ENCODE measurements at places on chromosomes 4 and X. TPM values are rescaled to one million over a fixed set of nuclear protein-coding genes. Genes with fewer than 3 reads are reported as not detected.

P2RY4 gene
- not detected for total RNA-seq

DNA sequence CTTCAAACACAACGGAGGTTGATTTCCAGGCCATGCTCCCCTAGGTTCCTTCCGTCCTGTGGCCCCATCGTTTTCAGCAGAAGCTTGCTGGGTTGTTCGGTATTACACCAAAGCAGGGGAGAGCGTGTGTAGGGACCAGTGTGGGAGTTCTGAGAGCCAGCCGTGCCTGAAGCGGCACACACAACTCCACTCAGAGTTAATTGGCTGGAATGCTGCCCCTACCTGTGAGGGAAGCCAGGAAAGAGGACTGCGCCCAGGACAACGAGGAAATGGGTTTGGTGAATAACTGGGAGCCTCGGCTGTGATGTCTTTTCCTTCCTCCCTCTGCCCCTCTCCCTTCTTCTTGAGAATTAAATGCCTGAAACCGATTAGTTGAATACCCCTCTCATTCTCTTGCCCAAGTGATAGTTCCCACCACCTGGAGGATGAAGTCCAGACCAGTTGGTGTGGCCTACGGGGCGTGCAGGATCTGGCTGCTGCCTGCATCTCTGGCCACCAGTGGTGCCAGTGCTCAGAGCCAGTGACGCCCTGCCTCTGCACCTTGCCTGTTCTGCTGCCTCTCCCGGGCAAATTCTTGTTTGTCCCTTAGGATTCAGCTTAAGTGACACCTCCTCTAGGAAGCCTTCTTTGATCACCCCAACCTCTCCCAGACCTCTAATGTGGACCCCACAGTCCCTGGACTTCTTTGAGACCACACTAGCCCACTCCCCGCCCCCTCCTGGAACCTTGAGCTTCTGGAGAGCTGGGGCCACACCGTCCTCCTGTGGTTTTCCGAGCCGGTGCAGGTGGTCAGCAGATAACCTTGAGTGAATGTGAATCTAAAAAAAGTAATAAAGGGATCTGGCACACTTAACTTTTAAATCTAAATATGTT is 33.6 kb downstream of the TBC1D14 start:
- no peak for DNase-seq

- DNase-seq = peak; percentile 60
Measured at GRCh38 chrX:101550751-101551379, 518 bp downstream of the ARMCX1 start.

DNA sequence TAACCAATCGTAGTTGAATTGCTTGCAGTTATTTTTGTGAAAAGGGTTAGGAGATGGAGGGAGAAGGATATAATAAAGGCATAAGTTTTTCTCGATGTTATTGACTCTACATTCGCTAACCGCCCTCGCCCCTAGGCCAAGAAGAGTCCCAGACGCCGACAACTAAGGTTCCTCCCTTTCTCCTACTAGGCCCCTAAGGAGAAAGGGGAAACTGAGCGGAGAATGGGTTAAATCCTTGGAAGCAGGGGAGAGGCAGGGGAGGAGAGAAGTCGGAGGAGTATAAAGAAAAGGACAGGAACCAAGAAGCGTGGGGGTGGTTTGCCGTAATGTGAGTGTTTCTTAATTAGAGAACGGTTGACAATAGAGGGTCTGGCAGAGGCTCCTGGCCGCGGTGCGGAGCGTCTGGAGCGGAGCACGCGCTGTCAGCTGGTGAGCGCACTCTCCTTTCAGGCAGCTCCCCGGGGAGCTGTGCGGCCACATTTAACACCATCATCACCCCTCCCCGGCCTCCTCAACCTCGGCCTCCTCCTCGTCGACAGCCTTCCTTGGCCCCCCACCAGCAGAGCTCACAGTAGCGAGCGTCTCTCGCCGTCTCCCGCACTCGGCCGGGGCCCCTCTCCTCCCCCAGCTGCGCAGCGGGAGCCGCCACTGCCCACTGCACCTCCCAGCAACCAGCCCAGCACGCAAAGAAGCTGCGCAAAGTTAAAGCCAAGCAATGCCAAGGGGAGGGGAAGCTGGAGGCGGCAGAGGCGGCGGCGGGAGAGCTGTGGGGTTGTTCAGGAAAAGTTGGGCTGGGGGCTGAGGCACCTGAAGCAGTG is 5.9 kb downstream of the ATOH1 start:
- no peak for DNase-seq

- no peak for DNase-seq
Measured at GRCh38 chr4:83552083-83552482, 16.2 kb downstream of the GPAT3 start.

- no peak for DNase-seq
Measured at GRCh38 chr4:181146051-181146450, 1097.2 kb upstream of the TENM3 start.

IL2RG gene
- 3.5 TPM for total RNA-seq

DNA sequence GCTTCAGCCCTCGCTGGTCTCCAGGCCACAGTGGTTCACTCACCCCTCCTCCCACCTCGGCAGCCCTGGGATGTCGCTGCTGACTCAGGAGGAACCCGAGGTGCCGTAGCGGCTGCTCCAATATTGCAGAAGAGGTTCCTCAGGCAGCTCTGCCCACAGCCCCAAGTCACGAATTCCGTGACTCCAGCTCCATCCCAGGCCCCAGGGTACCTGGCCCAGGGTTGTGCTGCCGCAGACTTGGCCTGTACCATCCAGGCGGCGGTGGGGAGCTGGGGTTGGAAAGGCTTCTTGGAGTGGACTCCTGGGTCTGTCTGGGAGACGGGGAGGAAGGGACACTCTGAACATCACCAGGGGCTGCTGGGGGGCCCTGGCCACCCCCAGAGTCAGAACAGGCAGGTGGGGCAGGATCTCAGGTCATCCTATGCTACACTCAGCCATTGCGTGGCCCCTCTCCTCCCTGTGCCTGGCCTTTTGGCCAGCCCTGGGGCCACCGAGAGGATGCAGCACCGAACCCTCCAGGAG is 728 bp upstream of the HGFAC start:
- DNase-seq = peak; percentile 45

- DNase-seq = no peak
Measured at GRCh38 chr4:112853662-112854256, 195.7 kb upstream of the ANK2 start.

GRCh38 chr4:138741766-138742377 is 273.7 kb upstream of the NOCT start:
- DNase-seq = no peak

CFAP99 gene
- not detected for total RNA-seq

DNA sequence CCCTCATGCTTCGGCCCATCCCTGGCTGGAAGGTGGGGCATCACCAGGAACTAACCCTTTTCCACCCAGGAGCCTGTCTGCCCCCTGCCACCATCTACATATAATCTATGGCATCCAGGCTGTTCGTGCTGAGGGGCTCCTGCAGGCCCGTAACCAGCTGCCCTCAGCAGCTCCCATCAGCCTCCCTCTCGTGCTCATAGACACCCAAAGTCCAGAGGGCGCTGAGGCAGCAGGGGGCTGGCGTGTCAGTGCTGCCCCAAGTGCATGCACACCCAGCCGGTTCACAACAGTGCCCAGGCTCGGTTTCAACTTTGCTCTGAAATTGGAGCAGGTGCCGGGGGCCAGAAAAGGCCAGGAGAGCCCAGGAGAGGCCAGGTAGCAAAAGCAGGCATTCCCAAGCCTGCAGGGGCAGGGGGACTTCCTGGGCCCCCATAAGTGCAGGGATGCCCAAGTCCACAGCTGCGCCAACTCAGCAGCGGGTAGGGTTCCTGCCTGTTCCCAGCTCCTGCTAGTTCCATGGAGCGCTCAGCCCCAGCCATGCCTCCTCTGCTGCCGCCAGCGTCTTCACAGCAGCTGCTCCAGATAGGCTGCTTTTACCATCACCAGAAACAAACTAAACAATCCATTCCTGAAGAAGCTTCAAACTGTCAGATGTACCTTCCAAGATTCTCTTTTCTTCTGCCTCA is 558.2 kb upstream of the GNPDA2 start:
- no peak for DNase-seq

GRCh38 chr4:55609393-55609866 is 17.4 kb upstream of the PDCL2 start:
- DNase-seq = no peak

GRCh38 chrX:1734806-1735205 is 119.9 kb downstream of the ASMT start:
- no peak for DNase-seq

DNA sequence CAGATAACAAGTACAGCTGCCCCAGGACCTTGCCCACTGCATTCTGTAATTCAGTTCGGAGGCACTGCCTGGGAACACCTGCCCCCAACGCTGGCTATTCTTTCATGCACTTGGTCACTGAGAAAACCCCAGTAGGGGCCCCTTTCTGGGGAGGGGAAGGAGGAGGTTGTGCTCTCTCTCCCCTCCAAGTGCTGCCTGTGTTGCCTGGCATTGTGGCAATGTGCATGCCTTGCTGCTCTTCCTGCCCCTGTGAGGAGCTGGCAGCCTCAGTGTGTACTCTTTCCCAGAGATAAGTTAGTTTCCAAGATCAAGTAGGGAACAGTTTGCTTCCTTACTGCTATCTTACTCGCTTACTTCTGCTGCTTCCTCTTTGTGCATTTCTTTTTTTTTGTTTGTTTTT is 90.8 kb downstream of the AASDH start:
- no peak for DNase-seq

- no peak for DNase-seq
Measured at GRCh38 chr4:138204507-138204906, 37.6 kb downstream of the SLC7A11 start.

GRCh38 chr4:13546941-13547484 is 2.7 kb upstream of the NKX3-2 start:
- no peak for DNase-seq

DNA sequence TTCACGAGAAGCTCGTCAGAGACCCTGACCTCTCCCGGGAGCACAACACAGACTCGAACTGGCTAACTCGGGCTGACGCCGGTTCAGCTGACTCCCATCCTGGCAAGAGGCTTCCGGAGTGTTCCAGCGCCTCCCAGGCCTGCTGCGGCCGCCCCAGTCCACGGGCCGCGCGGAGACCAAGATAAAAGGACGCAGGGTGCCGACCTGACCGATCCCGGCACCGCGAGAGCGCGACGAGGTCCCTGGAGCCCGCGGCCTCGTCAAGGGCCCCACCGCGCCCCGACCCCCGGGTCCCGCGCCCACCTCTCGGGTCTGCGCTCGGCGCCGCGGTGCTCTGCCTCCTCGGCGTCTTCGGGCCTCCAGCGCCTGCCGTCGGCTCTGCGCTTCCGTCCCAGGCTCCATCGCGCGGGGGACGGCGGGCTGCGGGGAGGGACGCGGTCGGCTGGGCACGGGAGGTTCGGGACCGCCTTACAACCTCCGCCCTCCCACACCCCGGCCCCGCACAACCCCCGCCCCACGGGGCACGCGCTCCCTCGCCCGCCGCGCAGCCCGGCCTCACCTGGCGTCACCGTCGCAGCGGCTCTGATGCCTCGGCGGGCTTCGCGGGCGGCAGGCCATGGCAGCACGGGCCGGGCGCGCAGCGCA is 426 bp downstream of the SLBP start:
- peak; percentile 60 for DNase-seq

AMELX gene
- not detected for total RNA-seq

ERCC6L gene
- total RNA-seq = 0.06 TPM

DNA sequence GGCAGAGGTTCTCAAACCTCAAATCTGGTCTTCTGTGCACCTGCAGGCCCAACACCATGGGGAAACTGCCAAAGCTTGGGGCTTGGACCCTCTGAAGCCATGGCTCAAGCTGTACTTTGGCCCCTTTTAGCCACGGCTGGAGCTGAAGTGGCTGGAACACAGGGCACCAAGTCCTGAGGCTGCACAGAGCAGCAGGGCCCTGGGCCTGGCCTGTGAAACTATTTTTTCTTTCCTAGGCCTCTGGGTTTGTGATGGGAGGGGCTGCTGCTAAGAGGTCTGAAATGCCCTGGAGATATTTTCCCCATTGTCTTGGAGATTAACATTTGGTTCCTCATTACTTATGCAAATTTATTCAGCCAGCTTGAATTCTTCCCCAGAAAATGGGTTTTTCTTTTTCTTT is 18.3 kb upstream of the PI4K2B start:
- DNase-seq = no peak

GRCh38 chr4:75555294-75556164 is at the start of gene ODAPH:
Gene ODAPH (plus strand): TSS chr4:75556066. CDS start chr4:75556083, 17 bp downstream.
- no peak for DNase-seq

DNA sequence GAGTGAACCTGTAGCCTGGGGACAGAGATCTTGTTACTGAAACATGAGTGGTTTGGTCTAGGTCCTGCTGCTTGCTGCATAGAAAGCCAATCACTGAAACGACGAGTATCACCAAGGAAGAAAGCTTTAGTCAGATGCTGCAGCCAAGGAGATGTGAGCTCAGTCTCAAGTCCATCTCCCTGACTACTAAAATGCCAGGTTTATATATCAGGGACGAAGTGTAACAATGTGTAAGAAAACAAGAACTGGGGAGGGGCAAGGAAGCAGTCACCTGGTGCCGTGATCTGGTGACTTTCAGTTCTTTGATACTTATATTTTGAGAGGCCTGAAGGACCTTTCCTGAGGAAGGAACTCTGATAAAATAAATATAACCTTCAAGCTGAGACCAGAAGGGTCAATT is 19.6 kb upstream of the ABRAXAS1 start:
- no peak for DNase-seq

GAB3 gene
- 10.1 TPM for total RNA-seq

DNA sequence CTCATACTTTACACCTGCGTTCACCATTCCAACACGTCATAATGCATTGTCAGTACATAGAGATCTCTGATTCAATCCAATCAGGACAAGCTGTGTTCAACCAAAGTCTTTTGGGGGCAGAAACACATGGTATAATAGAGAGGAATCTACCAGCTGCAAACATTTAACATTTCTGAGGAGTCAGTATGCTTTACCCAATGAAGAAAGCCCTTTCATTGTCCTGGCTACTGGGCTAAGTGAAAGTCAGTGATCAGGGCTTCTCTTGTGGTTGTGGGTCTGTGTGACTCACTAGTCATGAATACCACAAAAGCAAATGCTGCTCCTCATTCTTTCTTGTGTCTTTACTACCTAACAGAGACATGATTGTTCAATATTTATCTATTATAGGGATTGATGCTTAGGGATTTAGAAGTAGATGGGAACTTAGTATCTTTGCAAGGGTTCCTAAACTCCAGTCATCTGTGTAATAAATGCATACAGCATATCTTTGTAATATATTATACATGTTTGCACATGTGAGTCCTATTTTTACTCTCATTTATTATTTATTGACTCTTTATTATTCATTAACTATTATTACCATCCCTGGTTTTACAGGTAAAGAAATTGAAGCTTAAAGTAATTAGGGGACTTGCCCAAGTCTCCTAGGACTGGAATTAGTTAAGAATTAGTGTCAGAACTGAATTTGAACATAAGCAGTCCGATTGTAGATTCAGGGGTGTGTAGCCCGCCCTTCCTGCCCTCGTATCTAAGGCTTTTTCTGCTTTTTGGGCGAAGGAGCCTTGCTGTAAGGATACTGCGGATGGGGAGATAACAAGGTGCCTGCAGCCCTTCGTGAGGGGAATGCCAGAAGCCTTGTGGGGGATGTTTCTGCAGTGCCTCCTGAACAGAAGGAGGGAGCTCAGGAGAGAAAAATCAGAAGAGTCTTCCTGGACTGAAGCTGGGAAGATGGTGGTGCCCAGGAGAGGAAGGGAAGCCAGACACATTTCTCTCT is 353.1 kb upstream of the BOD1L1 start:
- no peak for DNase-seq

DNA sequence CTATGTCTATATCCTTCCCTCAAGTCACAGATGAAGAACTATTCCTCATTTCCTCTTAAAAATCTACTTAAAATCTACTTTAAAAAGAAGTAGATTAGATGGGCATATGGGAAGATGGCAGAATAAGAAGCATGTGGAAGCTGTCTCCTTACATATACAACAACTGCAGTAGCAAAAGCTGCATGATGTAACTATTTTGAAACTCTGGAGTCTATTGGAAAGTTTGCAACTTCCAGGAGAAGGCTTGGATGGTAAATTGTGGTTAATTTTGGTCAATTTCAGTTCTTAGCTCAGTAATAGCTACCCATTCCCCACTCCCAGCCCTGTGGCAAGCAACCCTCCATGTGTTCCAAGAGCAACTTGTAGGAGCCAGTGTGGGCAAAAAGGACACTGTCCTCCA is 36.9 kb downstream of the MORC4 start:
- DNase-seq = no peak
